Stimulated activated CD4-positive, alpha-beta T cell treated with anti-CD3 and anti-CD28 coated beads, Interleukin-15, amount 100 ng/mL, for 48 hours (primary cell): ENCODE measurements at places on chromosomes 2 and 18.

GRCh38 chr2:128452536-128453530 is 134.2 kb upstream of the HS6ST1 start:
- DNase-seq, result no peak

DNA sequence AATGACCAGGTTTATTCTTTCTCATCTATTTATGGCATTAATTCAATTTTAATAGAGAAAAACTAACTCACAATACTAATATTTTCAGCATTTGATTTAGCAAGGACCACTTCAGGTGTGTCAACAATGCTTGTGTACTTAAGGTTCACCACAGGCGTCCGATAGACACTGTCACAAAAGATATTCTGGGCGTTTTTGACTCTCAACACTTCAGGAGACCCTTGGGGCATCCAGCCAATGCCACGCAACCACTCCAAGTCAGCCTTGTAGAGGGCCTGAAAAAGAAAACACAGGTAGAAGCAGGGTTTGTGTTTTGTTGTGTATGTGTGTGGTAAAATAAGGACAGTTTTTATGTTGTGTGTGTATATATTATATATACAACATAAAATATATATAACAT is 158.2 kb downstream of the NEB start:
- no peak for DNase-seq

DNA sequence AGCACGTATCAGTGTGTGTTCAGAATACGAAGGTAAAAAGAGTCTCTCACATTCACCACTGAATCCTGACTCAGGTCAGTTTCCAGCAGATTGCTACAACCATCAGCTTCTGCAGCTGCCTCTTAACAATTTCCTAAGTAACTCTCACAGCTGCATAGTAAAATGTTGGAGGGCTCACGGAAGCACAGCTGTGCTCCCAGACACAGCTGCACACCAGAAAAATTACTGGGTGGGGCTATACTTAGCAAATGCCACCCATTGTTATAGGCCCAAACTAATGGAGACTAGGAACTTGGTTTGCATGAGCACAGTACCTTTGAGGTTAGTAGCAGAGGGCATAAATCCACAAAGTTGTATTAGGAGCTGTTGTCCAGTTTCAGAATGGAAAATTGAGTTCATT is 153.9 kb upstream of the ERBB4 start:
- DNase-seq, result no peak

GRCh38 chr2:199874209-199874608 is 23.2 kb upstream of the FTCDNL1 start:
- no peak for DNase-seq
